ENCODE measurements at places on chromosomes 3 and 15.

GRCh38 chr15:65535192-65535591 is 4.9 kb downstream of the HACD3 start:
- DNase-seq, result no peak

DNA sequence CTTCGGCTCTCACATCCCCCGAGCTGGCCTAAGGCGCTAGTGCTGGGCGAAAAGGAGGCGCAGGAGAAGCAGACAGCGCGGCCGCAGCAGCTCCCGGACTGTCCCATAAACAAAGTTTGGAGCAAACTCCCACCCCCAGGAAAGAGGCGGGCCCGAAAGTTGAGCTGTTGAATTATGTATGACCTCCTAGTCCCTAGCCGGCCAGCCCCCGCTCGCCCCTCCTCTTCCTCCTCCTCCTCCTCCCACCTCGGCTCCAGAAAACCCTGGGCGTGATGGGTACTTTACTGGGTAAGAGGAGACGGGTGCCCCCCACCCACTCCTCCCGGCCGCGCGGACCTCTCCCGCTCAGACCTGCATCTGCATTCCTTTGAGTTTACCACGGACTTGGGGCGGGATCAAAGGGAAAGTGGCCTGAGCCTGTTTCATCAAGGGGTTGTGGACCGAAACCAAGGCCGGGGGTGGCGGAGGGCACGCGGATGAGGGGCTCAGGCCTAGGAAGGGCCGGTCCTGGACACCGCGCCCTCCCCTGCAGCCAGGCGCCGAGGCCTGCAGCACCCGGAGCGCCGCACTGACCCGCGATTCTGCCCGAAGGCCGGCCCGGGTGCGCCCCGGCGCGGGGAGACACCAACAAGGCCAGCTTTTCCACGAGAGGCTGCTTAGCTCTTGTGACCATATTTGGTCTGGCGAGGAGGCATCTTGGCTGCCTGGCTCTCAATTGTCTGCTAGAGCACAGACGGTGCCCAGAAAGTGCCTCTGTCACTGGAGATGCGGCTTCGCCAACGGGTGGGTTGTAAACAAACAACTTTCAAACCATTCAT is at the start of gene WWTR1:
TSS of gene WWTR1 (minus strand) at position 100 of the 818 bp plus-strand sequence. CDS start 719 bp downstream, outside the sequence.
- peak; percentile 58 for DNase-seq

- DNase-seq, result no peak
These were observed 19.4 kb downstream of the TPM1 start for GRCh38 chr15:63061975-63062374.

DNA sequence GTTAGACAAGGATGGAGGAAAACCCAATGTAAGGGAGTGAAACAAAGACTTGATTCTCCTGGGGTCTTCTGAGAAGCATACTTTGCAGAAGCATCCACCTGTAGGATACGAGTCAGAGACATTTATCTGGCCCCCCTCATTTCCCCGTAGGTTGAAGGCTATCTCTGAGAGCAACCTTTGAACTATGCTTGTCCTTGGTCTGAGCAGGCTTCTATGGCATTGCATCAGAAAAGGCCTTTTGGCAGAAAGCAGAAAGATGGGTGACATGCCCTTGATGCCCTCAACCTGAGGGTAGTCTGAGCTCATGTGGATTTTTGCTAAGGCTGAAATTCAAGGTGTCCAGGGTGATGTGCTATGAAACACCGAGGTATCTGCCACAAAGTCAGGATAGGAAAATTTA is 131.6 kb upstream of the SGO1 start:
- DNase-seq, result no peak

DNA sequence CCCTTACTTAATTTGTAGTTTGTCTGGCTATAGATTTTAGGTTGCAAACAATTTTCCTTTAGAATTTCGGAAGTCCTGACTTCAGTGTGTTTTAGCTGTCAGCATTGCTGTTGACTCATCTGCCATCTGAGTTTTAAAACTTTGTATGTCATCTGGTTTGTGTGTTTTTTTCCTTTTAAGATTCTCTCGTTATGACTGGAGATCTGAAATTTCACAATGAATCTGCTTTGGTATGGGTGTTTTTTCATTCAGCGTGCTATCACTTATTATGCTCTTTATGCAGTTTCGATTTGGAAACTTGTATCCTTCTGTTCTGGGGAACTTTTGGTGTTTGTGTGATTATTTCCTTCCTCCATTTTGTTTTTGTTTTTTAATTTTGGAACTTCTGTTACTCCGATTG is 53.7 kb upstream of the ZNF280D start:
- no peak for DNase-seq

GRCh38 chr15:75338661-75339240 is 2.9 kb downstream of the COMMD4 start:
- DNase-seq, result no peak

DNA sequence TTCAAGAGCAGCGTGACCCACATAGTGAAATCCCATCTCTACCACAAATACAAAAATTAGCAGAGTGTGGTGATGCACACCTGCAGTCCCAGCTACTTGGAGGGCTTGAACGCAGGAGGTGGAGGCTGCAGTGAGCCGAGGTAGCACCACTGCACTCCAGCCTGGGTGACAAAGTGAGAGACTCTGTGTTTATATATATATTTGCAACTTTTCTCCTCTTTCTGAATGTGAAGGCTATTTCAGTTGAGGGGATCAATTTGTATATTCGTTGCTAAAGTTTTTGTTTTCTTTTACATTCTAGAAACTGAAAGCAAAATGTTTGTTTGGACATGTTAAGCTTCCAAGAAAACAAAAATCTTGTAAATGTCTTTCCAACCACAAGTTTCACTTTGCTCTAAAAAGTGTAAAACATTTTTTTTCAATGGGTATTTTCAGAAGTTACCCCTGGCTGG is 29.8 kb upstream of the FAM98B start:
- DNase-seq, result no peak

DNA sequence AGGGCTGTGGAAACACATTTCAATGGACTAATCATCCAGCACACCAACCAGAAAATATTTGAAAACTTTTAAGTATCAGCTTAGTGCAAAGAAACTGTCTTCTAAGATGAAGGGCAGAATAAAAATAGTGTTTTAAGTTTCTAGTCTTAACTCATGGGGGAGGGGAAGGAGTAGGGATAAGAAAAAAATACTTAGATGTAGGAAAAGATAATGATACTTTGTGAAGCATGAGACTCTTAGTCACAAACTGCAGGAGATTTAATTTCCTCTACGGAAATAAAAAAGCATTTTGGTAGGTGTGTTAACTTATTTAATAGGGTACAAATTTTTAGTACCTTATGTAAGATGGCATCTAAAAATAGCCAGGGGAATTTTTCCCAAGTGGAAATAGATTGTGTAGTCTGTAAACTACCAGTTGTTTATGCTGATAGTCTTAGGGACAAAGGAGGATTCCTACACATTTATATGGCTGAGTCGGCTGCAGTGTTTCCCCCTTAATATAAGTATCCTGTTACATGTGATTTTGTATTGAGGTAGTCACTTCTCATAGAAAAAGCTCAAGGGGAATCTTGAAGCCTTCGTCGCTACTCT is 78.2 kb upstream of the GBE1 start:
- no peak for DNase-seq

GRCh38 chr3:72332689-72333088 is 515.6 kb downstream of the SHQ1 start:
- DNase-seq, result no peak

GRCh38 chr15:101676921-101677329 is 24.7 kb upstream of the TM2D3 start:
- DNase-seq, result no peak

DNA sequence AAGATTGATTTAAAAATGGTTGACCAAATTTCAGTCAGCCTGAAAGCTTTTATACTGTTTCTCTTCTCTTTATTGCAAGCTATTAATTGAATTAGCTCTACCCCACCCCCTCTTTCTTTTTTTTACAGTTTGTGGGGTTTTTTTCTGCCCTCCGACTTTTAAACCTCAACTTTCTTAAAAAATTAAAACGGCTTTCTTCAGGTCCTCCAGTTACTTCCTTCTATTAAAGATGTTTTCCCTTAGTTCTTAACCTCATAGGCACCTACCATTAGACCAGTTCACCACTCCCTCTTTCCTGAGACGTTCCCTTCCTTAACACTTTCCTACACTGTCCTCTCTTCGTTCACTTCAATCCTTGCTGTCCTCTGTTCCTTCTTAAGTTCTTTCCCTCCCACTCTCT is 52.4 kb downstream of the ATP8B4 start:
- DNase-seq, result no peak

DNA sequence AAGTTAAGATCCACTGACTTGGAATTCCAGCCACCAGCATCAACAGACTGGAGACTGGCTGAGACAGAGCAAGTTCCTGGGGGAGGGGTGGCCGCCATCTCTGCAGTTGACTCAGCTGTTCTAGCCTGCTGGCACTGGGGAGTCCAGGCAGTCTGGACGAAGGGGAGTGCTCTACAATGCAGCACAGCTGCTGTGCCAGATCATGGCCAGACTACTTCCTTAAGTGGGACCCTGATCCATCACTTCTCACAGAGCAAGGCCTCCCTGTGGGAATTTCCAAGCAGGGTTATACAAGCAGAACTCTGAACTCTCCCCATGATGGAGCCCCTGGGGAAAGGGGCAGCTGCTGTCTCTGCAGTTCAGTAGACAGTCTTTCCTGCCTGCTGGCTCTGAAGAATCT is 35.2 kb downstream of the PYGO1 start:
- no peak for DNase-seq

DNA sequence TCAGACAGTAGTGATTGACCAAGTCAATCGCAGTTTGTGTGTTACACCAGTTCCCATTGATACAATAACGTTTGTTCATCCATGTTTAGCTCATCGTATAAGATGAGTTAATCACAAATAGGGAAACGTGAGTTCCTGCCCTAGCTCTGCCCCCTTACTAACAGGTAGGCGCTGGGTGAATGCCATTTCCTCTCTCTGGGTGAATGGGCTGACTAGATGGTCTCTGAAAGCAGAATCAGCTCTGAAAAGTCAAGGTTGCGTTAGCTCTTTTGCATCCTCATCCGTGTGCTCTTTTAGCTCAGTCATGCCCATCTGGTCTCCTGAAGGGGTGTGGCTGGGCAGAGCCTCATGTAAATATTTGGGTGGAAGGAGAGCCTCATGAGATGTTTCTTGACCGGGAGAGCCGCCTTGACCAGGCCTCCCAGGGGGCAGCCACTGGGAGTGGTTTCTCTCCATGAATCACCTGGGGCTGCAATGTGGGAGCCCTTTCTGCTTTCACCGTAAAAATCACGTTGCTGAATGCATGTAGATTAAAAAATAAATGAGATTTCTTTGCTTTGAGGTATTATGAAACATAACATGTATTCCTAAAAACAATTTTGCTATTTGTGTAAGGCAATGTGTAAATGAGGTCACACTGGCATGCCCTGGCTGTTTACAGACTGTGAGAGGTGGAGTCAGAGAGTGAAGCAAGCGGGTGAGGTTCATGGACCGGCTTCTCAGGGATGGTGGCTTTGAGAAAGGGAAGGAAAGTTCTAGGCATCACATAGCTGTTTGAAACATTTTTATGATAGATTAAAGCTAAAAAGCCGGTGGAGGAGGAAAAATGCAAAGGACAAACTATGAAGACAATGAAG is 108.4 kb upstream of the RASGRP1 start:
- DNase-seq, result no peak

- no peak for DNase-seq
These were observed 192.9 kb downstream of the PDE8A start for GRCh38 chr15:85174521-85174920.

DNA sequence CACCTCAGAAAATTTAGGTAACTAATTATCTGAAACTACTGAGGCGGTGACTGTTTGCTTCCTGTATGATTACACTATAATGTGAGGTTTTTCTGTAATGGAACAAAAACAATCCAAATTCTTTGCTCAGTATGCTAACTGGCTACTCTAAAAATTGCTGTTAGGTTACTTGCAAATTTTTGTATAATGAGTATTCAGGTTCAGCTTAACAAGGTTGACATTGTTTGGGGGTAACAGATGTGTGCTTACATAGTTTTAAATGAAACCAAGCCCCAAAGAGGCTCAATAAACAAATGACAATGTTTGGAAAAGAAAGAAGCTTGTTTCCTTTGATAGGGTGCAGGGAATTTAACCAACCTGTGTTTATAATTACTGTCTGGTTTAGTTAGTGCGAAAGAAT is 414.5 kb upstream of the MDFIC2 start:
- DNase-seq, result no peak

DNA sequence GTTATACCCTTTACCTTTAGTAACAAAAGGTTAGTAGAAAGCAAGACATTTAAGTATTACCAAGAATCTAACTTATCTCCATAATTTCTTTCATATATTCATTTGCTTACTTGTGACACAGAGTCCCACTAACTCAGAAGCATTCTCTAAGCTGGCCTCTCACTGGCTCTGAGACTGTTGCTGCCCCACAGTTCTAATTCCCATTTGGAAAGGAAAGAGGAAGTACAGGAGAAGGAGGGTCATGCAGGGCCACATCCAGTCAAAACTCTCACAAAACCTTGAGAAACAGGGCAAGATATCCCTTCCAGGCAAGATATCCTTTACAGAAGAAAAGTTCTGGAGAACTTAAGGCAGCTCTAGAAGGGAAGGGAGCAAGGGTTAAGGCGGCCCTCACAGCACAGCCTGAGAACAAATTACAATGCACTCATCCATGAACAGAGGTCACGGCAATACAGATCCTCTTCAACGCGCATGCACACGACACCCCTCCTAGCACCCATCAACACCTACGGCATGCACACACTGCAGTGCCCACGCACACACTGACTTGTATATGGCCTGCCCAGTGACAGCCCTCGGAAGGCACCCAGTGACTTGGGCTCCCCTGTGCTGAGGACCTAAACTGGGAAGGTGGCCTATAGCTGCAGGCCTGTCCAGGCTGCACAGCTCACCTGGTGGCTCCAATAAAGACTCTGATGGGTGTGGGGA is 13.0 kb upstream of the MYO5C start:
- DNase-seq, result no peak

- DNase-seq, result no peak
These were observed 42.5 kb upstream of the PRR20G start for GRCh38 chr3:127330385-127330784.

GRCh38 chr3:160049038-160049437 is 60.4 kb downstream of the IL12A start:
- no peak for DNase-seq

GRCh38 chr3:142890592-142890991 is 1.7 kb upstream of the PCOLCE2 start:
- DNase-seq, result no peak

GRCh38 chr3:171260466-171260865 is 199.7 kb downstream of the TNIK start:
- no peak for DNase-seq

DNA sequence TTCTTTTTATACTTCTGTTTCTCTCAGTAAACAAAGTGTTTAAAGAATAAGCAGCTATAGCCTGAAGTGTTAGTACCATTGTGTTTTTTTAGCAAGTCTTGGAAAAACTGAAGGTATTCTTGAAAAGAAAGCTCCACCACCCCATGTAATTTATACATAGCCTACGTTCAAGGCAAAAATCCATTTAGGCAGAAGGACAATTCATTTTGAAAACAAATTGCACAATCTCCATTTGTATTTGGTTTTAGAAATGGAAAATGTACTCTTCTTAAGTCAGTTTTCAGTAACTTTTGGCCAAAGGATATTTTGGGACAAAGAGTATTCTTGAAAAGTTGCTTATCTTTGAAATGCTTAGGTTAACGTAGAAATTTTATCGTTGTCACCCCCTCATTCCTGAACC is 34.5 kb downstream of the PTPRG start:
- DNase-seq, result no peak

- DNase-seq, result no peak
These were observed 94.7 kb downstream of the LRRC28 start for GRCh38 chr15:99345832-99346462.

- no peak for DNase-seq
These were observed 287.0 kb downstream of the SI start for GRCh38 chr3:164791263-164791662.

GRCh38 chr15:51121118-51121517 is 26.4 kb upstream of the TNFAIP8L3 start:
- DNase-seq, result no peak

- DNase-seq, result no peak
These were observed 17.5 kb downstream of the MKRN2OS start for GRCh38 chr3:12527757-12528143.

- DNase-seq, result no peak
These were observed 124.3 kb downstream of the BDH1 start for GRCh38 chr3:197431346-197431910.

Data from substantia nigra (tissue), 51 donors.